ENCODE measurements at places on chromosomes 7 and 10.

GRCh38 chr10:71770255-71770654 is 3.1 kb downstream of the VSIR start:
- DNase-seq = no peak

- DNase-seq = no peak
Observed at GRCh38 chr10:9734218-9734617, 1283.5 kb upstream of the CELF2 start.

DNA sequence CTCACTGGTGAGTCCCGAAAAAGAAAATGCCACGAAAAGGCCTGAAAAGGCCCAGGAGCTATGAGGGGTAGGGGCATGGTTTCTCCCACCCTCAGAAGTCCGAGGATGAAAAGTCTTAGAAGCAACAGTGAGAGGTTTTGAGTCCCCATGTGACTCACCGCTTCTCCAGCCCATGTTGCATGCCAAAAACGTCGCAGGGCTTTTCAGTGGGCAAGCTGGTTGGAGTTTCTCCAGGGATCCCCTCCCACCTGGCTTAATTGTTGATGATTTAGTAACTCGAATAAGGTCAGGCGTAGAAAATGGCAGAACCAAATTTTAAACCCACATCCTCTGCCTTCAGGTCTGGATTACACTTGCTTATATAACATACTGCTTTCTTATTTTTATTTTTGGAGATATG is 96.3 kb upstream of the ARMC3 start:
- no peak for DNase-seq

DNA sequence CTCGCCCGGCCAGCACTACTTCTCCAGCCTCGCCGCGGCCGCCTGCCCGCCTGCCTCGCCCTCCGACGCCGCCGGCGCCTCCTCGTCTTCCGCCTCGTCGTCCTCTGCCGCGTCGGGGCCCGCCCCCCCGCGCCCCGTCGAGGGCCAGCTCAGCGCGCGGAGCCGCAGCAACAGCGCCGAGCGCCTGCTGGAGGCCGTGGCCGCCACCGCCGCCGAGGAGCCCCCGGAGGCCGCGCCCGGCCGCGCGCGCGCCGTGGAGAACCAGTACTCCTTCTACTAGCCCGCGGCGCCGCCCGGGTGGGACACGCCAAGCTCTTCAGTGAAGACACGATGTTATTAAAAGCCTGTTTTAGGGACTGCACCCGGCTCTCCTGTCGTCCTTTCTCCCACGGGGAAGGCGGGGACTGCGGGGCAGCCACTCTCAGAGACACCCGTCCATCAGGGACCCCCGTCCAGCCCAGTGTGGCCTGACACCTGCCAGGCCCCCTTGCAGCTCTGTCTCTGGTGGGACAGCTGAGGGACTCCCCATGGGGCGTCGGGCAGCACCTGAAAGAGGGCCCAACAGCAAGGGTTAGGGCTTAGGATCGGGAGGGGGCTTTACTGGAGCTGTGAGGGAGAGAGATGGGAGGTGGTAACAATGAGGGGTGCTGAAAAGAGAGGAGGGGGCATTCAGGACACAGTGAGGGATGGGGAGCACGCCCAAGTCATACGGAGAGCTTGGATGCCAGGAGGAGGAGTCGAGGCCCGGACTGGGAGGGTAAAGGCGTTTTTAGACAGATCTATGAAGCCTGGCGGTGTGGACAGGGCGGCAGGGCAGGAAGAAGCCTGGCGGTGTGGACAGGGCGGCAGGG is 34.7 kb downstream of the SPDYE6 start:
- DNase-seq = no peak

- no peak for DNase-seq
Observed at GRCh38 chr10:125482108-125482507, 200.9 kb downstream of the TEX36 start.

DNA sequence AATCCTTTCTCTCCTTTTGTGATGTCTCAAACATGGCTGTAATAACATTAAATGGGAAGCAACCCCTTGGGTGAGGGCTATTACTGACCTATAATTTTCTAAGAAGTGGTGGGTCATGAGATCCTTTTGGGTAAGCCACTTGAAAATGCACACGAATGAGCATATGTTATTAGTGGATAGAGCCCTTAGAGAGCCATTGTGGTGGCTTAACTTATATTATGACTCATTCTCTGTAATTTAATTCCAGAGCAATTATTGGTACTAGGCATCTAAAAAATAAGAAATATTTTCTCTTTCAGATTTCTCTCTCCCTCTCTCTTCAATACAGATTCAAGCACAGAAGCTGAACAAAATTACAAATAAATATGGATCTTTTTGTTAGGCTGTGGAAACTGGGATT is 1177.4 kb upstream of the PHF14 start:
- DNase-seq = no peak

Data from hypothalamus (tissue), 51 donors.